ENCODE measurements at places on chromosomes 3 and 15.

GRCh38 chr3:57142411-57142723 is 22.8 kb downstream of the IL17RD start:
- DNase-seq: no peak

DNA sequence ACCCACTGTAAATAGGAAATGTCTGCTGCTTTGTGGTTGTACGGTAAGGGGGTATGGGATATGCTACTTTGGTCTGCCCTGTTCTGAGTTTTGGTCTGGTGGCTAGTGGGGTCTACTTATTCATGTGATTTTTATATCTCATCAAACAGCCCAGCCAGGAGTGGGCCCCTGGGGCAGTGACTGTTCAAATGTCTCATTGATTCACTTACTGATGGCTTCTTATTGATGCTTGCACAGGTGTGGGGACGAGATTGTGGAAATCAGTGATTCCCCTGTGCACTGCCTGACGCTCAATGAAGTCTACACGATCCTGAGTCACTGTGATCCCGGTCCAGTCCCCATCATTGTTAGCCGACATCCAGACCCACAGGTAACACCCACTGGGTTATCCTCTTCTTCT is 38.5 kb downstream of the STARD5 start:
- no peak for DNase-seq

DNA sequence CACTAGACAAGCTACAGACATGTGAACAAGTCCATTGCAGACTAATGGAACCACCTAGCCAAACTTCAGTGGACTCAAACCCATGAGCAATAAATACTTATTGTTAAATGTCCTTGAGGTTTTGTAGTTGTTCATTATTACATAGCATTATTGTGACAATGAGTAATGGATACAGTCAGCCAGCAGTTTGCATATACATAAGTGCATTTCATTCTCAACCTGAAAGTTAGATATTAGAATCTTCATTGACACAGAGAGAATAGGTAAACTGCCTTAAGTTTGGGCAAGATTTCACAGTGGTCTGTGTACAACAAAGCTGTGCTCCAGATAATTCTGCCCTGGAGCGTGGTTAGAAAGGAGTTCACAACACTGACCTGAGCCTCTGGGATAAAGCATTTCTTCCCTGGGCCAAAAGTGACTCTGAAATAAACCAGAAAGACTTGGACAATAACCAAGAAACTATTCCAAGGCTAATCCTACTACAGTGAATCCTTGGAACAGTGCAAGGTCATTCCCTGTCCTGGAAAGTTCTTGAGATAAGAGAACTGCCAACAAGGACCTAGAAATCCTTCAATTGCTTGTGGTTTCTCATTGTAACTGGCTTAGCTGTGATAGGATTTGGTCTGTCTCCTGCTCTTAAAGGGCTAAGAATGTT is 225.5 kb upstream of the STT3B start:
- DNase-seq: no peak

GRCh38 chr15:60928210-60928609 is 300.9 kb downstream of the RORA start:
- DNase-seq: no peak
